ENCODE measurements at places on chromosomes 12 and 14.

DNA sequence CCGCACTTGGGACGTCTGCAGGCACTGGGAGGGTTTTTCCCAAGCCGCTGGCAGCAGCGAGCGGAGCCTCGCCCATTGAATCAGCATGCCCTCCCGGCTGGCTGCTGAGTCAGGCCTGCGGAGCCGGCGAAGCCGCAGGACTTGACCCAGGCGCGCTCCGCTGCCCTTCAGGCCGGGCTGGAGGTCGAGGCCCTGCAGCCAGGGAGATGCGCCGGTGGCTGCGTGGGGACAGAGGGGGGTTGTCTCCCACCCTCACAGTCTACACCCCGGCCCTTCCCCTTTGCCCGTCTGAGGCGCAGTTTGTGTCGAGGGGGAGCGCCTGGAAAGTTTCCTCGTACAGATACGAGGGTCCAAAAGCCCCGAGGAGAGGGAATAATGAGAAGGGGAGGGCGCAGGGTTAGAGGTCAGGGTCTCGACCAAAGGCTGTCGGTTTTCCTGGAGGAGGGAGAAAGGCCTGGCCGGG, 759 bp upstream of the KLC1 start:
- no peak for DNase-seq

GRCh38 chr14:22519877-22520685, 68.9 kb downstream of the DAD1 start:
- no peak for DNase-seq

GRCh38 chr14:79016828-79017505, 846.8 kb downstream of the NRXN3 start:
- DNase-seq: no peak

DNA sequence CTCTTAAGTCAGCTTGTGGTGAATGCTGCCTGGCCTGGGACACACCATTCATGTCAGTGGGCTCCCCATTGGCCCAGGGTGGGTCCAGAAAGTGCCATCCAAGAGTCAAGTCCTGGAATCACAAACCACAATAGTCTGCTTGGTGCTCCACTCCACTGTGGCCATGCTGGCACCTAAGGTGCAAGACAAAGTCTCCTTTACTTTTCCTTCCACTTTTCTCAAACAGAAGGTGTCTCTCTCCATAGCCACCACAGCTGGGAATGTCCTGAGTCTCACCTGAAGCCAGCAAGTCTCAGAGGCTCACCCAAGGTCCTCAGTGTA, 9.0 kb downstream of the RDH16 start:
- no peak for DNase-seq

GRCh38 chr12:54385251-54385914, 850 bp upstream of the ZNF385A start:
- no peak for DNase-seq

DNA sequence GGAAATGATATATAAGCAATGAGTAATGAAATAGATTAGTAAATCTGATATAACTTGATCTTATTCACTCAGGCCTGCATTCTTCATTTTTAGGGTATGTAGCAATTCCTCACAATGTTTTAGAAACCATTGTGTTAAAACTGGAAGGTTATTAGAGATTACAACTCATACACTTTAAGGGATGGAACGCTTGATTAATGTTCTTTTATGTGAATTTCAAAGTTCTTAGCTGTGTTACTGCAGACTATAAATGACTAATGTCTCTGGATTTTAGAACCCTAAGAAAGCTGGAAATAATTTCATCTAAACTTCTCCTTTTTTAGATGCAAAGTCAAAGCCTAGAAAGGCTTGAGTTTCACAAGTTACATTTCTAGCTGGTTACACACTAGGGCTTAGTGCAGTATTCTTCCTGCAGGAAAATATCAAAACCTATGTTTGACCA, 148.2 kb upstream of the CLEC14A start:
- DNase-seq: no peak

GRCh38 chr12:75969768-75970167, 61.8 kb downstream of the PHLDA1 start:
- DNase-seq: no peak

- no peak for DNase-seq
Observed at GRCh38 chr12:52336641-52337040, 15.4 kb upstream of the KRT83 start.

DNA sequence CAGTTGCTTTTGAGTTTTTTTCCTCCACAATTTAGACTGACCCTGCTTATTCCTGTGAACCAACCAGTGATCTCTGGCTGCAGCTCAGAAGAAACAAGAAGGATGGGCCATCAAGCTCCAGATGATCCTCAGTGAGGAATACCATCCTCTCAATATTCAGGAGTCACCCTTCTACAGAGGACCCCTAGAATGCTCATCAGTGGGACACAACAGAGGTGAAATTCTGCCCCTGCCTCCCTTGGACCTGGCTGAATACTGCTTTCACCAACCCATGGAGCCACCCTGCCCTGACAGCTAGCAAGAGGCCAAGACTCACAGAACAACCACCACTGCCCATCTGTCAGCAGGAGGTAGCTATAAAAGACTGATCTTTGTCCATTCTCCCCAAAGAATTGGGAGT, 9.2 kb upstream of the DHRS2 start:
- no peak for DNase-seq

- no peak for DNase-seq
Observed at GRCh38 chr14:74562515-74563232, 49.4 kb downstream of the LTBP2 start.

GRCh38 chr14:103801459-103801858, 45.9 kb downstream of the PPP1R13B start:
- no peak for DNase-seq

- DNase-seq: peak; percentile 11
Observed at GRCh38 chr12:1593174-1594005, 991 bp downstream of the FBXL14 start.

- no peak for DNase-seq
Observed at GRCh38 chr12:124841558-124841945, 22.1 kb downstream of the SCARB1 start.

- no peak for DNase-seq
Observed at GRCh38 chr14:71247106-71247505, 339.8 kb downstream of the PCNX1 start.

GRCh38 chr12:124457287-124458219, 109.9 kb downstream of the NCOR2 start:
- DNase-seq: no peak

- no peak for DNase-seq
Observed at GRCh38 chr12:47021298-47021697, 58.1 kb upstream of the PCED1B start.

DNA sequence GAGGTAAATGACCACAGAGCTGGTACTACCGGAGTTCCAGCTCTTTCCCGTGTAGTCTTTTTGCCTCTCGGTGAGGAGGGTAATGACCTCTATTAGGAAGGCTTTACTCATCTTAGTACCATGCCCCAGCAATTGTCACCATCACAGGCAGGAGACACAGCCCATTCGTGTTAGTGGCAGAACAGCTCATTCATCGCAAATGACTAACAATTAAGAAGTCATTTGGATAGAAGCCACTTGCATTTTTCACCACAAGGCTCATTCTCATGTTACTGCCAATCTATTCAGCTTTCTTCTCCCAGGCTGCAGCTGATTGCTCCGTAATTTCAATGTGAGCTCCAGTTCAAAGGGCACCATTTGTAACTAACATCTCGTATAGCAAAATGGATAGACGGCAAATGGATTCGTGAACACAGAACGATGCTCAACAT, 718.8 kb upstream of the TMEM132C start:
- no peak for DNase-seq

DNA sequence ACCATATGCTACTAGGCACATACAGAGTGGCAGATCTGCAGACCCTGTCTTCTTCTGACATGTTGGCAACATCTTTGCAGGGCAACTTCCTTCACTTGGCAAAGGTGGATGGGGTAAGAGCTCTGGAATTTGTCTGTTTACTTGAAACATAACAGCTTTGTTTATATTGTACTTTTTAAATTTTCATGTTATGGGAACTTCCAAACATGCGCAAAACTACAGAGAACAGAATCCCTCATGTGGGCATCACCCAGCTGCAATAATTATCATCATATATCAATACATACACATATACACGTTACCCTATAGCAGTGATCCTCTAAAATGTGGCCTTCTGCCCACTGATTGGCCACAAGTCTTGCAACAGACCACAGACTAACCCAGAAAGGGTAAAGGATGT, 103.4 kb downstream of the STAB2 start:
- no peak for DNase-seq

- no peak for DNase-seq
Observed at GRCh38 chr12:34601689-34602088, 579.4 kb downstream of the ALG10 start.

DNA sequence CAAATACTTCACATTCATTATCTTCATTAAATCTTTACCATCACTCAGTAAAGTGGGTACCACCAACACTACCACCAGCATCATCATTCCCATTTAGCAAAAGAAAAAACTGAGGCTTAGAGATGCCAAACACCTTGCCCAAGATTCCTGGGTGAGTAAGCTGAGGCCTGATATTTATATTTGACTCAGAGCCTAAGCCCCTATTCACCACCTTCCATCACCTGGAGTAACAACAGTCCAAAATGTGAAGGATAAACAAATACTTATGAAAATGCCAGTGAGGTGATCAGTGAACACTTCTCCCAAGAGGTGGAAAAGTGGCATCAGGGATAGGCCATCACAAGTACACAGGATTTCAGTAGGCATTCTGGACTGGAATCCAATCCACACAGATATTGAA, 3.7 kb downstream of the SLC38A1 start:
- DNase-seq: no peak

GRCh38 chr14:102203382-102203781, 63.7 kb downstream of the WDR20 start:
- no peak for DNase-seq

DNA sequence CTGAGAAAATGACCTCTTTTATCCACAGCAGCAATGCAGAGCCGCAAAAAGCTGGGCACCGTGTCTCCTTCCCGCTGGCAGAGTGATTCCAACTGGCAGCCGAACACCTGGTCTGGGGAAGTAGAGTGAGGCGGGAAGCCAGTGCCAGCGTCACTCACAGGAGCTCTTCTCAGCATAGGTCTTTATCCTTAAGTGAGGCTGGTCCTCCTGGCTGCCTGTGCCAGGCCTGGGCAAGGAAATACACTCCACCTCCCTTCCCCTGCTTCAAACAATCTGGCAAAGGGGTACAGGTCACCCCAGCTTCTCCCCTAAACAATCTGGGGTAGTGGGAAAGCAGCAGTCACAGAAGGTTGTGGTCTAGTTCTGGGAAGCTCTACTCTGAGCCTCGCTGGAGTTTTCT, 4.8 kb downstream of the ARHGAP9 start:
- DNase-seq: no peak
